Lung (tissue), 17 donors: ENCODE measurements at places on chromosomes 5 and 9. TPM values are rescaled to one million over a fixed set of nuclear protein-coding genes. Genes with fewer than 3 reads are reported as not detected.

DNA sequence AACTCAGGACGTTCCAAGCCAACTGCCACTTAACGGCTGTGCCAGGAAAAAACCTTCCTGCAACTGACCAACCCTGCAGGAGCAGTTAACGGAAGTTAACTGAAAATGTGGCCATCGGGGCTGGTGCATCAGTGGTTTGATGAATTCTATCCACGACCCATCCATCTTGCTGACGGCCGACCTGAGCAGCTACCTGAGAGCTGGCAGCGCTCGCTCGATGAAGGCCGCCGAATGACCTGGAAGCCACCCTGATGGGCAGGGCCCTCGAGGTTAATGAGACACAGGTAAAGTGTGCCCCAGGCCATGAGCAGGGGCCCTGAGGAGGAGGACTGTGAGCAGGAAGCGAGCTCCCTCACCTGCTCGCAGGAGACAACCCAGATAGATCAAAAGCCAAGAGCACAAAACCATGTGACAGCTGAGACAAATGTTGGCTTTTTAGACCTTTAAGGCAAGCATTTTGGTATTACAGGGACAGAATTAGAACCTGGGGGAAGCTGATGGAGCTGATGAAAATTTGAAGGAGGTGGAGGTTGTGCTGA lies 35.3 kb upstream of the FLT4 start:
- no peaks in the 10 kb centered on the region for H3K27me3 ChIP-seq
- H3K27ac ChIP-seq, result no peak overlapping the region
- no peak overlapping the region for H3K4me3 ChIP-seq
- H3K4me1 ChIP-seq, result no peaks in the 10 kb centered on the region
- H3K36me3 ChIP-seq, result no peaks in the 10 kb centered on the region

DNA sequence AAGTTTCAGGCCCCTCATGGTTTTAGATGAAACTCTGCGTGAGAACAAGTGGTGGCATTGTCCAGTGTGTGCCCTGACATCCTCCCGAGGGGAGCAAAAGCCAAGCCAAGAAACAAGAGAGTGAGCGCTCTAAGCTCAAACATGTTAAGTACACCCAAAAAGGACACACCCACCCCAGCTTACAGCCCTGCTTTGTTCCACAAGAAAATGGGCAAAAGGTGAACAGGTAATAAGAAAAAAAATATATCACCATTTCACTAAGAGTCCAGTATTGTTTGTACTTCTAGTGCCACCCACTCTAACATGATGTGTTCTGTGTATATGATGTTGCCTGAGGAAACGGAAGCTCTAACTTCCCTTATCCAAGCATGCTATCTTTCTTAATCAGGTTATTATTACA lies 278.2 kb downstream of the SLIT3 start:
- H3K27ac ChIP-seq, result no peak overlapping the region
- no peak for DNase-seq
- H3K36me3 ChIP-seq, result no peaks in the 10 kb centered on the region
- peaks cover 6% of the 10 kb centered on the region for H3K4me1 ChIP-seq

DNA sequence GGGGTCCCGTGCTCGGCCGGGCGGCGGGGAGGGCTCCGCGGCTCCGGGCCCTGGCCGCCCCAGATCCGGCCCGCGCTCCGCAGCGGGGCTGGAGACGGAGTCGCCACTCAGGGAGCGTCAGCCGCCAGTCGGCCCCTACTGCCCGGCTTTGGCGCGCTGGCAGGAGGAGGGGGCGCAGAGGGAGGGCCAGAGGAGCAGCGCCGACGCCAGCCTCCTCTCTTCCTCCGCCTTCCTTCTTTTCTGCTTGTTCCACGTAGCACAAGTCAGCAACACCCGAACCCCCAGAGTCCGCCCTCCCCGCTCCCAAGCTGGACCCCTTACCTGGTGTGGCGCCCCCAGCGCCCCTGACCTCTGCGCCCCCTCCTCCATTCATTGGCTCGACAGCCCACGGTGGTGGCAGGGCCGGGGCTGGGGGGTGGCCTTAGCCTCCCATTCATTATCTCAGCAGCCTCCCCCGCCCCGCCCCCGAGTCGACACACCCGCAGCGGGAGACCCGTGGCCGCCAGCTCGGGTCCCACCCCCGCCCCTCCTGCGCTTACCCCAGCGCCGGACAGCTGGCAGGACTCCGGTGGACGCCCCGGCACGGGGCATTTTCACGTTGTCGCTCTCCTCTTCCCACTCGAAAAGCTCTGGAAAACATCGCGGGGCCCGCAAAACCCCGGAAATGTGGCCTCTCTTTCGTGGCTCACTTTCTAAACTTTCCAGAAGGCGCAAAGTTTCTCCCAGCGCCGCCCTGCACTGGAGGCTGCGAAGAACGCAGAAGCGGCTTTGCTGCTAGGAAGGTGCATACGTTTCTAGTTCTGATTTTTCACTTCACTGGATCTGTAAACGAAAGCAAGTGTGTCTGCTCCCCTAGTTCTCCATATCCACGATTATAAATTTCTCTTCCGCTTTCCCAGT lies at the start of gene LPAR1:
Gene LPAR1, minus strand, starts transcription at position 140 of the 900 bp plus-strand sequence. CDS start 66,353 bp downstream, outside the sequence.
- peaks cover 24% of the 10 kb centered on the region for H3K4me1 ChIP-seq
- H3K4me3 ChIP-seq, result peak within 1 kb of the TSS; percentile 34
- DNase-seq, result peak; percentile 89
- H3K27me3 ChIP-seq, result no peaks in the 10 kb centered on the region
- H3K36me3 ChIP-seq, result no peaks in the 10 kb centered on the region

- H3K4me1 ChIP-seq, result peaks cover 51% of the 10 kb centered on the region
- no peak overlapping the region for H3K27ac ChIP-seq
- H3K36me3 ChIP-seq, result no peaks in the 10 kb centered on the region
Measured at GRCh38 chr9:37922363-37923117, 18.6 kb upstream of the SLC25A51 start.

- H3K27me3 ChIP-seq, result no peaks in the 10 kb centered on the region
- DNase-seq, result no peak
- H3K4me1 ChIP-seq, result no peaks in the 10 kb centered on the region
- no peak overlapping the region for H3K27ac ChIP-seq
- H3K4me3 ChIP-seq, result no peak overlapping the region
Measured at GRCh38 chr5:74877624-74878304, 11.6 kb upstream of the FAM169A start.

GRCh38 chr9:108468364-108468763 lies 387.4 kb downstream of the ACTL7B start:
- H3K27me3 ChIP-seq, result no peaks in the 10 kb centered on the region
- DNase-seq, result no peak
- no peak overlapping the region for H3K27ac ChIP-seq
- no peak overlapping the region for H3K4me3 ChIP-seq
- H3K36me3 ChIP-seq, result no peaks in the 10 kb centered on the region
- peaks cover 10% of the 10 kb centered on the region for H3K4me1 ChIP-seq

DNA sequence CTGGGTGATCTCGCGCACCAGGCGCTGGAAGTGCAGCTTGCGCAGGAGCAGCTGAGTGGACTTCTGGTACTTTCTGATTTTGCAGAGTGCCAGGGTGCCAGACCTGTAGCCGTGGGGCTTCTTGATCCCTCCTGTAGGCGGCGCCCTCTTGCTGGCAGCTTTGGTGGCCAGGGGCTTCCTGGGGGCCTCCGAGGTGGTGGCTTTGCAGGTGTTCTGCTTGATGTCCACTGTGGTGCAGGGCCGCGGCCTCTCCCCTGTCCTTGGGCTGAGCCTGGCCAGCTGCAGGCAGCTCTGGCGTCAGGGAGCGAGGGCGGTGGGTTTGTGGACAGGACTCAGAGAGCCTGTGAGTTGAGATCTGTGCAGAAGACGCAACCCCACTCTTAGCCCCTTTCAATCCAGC lies 36.1 kb downstream of the TAF11L14 start:
- no peaks in the 10 kb centered on the region for H3K4me1 ChIP-seq
- H3K27me3 ChIP-seq, result no peaks in the 10 kb centered on the region
- no peak overlapping the region for H3K4me3 ChIP-seq
- H3K36me3 ChIP-seq, result no peaks in the 10 kb centered on the region
- DNase-seq, result no peak
- no peak overlapping the region for H3K27ac ChIP-seq

GRCh38 chr9:76868897-76869296 lies 37.0 kb downstream of the PRUNE2 start:
- no peak overlapping the region for H3K27ac ChIP-seq
- H3K36me3 ChIP-seq, result no peaks in the 10 kb centered on the region
- DNase-seq, result no peak
- no peak overlapping the region for H3K4me3 ChIP-seq
- no peaks in the 10 kb centered on the region for H3K27me3 ChIP-seq

DNA sequence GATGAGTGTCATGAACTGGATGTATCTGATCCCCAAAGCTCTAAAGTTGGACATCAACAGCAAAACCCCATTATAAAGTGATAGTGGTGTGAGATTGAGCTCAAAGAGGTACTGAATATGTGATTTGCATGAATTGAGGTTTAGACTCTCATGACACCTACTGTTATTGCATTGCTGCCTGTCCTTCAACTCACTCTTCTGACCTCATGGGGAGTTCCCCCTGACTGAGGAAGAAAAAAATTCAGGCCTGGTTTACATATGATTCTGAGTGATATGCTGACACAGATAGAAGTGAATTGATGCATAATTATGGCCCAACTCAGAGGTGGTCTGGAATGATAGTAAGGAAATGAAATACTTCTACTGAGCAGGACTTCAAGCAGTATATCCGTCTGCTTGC lies 76.2 kb upstream of the CHD1 start:
- no peaks in the 10 kb centered on the region for H3K4me1 ChIP-seq
- H3K36me3 ChIP-seq, result no peaks in the 10 kb centered on the region
- H3K27ac ChIP-seq, result no peak overlapping the region
- no peaks in the 10 kb centered on the region for H3K27me3 ChIP-seq

- DNase-seq, result no peak
- no peak overlapping the region for H3K4me3 ChIP-seq
- H3K36me3 ChIP-seq, result no peaks in the 10 kb centered on the region
Measured at GRCh38 chr9:14670718-14671117, 22.5 kb downstream of the ZDHHC21 start.

DNA sequence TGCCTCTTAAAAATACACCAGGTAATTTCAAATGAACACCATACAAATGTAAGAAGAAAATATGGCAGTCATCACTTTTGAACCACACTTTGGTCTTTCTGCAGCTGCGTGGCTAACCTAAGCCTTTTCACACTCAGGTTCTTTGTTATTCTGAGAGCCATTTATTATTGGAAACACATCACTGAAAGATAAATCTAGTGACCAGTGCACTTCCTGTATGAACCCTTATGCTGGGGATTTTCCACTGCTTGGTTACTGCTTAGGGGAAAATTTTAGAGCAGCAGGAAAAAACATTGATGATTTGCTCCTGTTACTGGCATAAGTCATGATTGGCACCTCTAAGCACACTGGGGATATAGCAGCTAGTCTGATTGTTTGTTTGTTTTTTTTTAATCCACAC lies 58.6 kb upstream of the RANBP3L start:
- no peak overlapping the region for H3K4me3 ChIP-seq
- H3K27me3 ChIP-seq, result no peaks in the 10 kb centered on the region
- H3K4me1 ChIP-seq, result no peaks in the 10 kb centered on the region
- H3K27ac ChIP-seq, result no peak overlapping the region
- no peaks in the 10 kb centered on the region for H3K36me3 ChIP-seq

- H3K27me3 ChIP-seq, result no peaks in the 10 kb centered on the region
- no peaks in the 10 kb centered on the region for H3K4me1 ChIP-seq
- H3K27ac ChIP-seq, result no peak overlapping the region
- DNase-seq, result no peak
Measured at GRCh38 chr5:39102684-39103155, 28.5 kb upstream of the RICTOR start.

DNA sequence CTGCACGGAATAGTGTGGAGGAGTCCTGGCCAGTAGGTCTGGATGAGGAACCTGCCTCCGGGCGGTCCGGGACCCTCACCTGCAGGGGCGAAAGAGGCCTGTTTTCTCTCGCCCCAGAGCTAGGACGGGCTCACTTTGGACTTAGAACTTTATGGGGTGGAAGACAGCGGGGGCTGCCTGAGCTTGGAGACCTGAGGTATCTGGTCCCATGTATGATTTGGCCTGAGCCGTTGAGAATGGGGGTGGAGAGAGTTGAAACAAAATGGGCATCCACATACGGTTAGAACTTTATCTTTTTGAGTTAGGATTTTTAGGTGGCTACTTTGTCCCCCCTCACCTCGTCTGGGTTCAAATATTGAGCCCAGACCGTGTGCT lies 681 bp upstream of the ETF1 start:
- peaks cover 33% of the 10 kb centered on the region for H3K4me1 ChIP-seq
- H3K27me3 ChIP-seq, result no peaks in the 10 kb centered on the region
- no peak for DNase-seq

DNA sequence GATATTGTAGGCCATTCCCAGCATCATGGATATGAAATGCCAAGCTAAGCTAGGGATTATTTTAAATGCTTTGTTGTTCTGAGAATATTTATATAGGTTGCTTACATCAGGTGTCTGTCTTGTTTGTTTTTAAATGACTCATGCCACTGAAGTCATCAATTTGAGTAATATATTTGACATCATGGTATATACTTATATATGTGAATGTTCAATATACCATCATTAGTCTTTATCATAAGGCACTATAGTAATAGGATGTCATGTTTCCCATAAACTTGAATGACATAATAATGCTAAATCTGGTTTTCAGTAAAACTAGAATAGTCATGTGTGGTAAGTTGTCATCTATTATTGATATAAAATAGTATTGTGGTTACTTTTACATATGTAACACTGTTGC lies 13.1 kb downstream of the C9orf85 start:
- H3K4me1 ChIP-seq, result no peaks in the 10 kb centered on the region
- DNase-seq, result no peak
- no peak overlapping the region for H3K4me3 ChIP-seq
- H3K27me3 ChIP-seq, result no peaks in the 10 kb centered on the region
- no peak overlapping the region for H3K27ac ChIP-seq

DNA sequence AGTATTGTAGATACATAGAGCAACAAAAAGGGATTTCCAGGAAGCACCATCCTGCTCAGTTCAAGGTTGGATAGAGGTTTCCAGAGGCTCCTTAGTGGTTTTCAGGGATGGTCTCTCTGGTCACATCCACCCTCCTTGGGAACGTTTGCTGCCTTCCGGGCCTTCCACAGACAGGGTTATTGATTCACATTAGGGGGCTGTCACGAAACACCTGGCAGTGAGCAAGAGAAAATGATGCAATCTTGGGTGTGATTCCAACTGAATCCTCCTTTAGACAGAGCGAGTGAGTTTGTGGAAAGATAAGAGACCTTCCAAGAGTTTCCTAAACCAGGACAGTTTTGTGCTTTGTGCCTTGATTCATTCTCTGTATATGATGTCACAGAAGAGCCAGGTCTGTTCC lies 43.8 kb upstream of the CTSL start:
- H3K27me3 ChIP-seq, result no peaks in the 10 kb centered on the region
- H3K4me1 ChIP-seq, result no peaks in the 10 kb centered on the region
- no peak overlapping the region for H3K4me3 ChIP-seq
- H3K36me3 ChIP-seq, result no peaks in the 10 kb centered on the region
- no peak for DNase-seq
- no peak overlapping the region for H3K27ac ChIP-seq

GRCh38 chr5:134053840-134054338 lies 49.1 kb upstream of the VDAC1 start:
- no peaks in the 10 kb centered on the region for H3K36me3 ChIP-seq
- DNase-seq, result no peak
- H3K4me1 ChIP-seq, result no peaks in the 10 kb centered on the region
- H3K4me3 ChIP-seq, result no peak overlapping the region
- H3K27ac ChIP-seq, result no peak overlapping the region
- H3K27me3 ChIP-seq, result no peaks in the 10 kb centered on the region

PAEP gene
- total RNA-seq, result not detected

IL7R gene
- 47.6 TPM for total RNA-seq

CFAP77 gene
- 12.8 TPM for total RNA-seq

PCDHGA11 gene
- 3.8 TPM for total RNA-seq
